Tibial nerve (tissue), 4 donors: ENCODE measurements at places on chromosomes 3 and 15.

GRCh38 chr3:169028716-169029115 is 634.8 kb downstream of the MECOM start:
- no peak for DNase-seq

DNA sequence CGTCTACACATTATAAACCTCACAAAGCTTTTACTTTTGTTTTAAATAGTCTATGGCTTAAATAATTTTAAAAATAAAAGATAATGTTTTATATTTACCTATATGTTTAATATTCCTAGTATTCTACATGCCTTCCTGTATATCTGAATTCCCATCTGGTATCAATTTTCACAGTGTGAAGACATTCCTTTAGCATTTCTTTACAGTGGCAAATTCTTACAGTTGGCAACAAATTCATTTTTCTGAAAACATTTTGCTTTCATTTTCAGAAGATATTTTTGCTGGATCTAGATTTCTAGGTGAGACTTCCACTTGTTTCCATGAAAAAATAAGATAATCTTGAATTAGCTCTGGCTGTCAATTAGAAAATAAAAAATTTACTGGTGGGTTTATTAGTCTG is 471.4 kb upstream of the NAALADL2 start:
- DNase-seq, result no peak

GRCh38 chr3:5411786-5412185 is 224.3 kb downstream of the EDEM1 start:
- DNase-seq, result no peak

- DNase-seq, result no peak
Observed at GRCh38 chr3:6204891-6205290, 656.0 kb upstream of the GRM7 start.

GRCh38 chr15:68258692-68259091 is 18.9 kb upstream of the FEM1B start:
- DNase-seq, result peak; percentile 49

DNA sequence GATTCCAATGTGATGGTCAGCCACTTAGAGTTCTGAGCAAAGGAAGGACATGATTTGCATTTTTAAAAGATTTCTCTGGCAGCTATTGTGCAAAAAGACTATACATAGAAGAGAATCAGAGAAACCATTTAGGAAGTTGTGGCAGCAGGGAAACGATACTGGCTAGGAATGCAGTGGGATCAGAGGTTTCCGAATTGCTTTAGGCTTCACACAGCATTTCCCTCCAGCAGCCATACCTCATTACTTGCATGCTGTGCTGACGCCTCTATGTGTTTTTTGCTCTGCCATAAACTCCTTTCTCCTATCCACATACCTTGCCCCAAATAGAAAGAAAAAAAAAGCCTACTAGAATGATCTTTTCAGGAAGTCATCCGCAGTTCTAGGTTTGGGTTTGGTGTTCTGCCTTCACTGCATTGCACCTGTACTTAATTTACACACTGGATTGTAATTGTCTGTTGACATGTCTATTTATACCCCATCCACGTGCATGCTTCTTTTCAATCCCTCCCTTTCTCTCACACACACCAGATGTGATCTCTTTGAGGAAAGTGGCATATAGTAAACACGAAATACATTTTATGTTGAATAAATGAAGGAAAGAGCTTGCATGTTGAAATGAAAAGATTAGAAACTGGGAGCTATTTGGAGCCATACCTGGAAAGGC is 860.3 kb upstream of the SEMA6D start:
- DNase-seq, result no peak

DNA sequence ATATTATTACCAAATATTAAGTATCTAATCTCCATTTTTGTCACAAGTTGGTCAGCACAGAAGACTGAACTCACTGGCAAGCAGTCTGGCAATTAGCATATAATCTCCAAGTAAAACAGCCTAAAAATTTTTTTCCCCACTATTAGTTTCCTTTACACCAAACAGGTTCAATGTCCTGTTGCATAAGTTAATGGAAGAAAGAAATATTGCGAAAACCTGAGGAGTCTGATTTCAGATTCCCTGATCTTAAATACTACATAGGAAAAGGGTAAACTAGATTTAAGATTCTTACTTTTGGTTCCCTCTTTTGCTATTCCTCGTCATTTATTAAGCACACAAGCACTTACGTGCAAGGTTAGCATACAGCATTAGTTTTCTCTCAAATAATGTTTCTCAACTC is 133.2 kb upstream of the PLXND1 start:
- no peak for DNase-seq

- DNase-seq, result no peak
Observed at GRCh38 chr3:23574822-23575315, 230.9 kb upstream of the UBE2E1 start.

- DNase-seq, result no peak
Observed at GRCh38 chr3:119601154-119601553, 3.5 kb downstream of the PLA1A start.

GRCh38 chr3:147816752-147817151 is 407.6 kb downstream of the ZIC1 start:
- peak; percentile 67 for DNase-seq

- no peak for DNase-seq
Observed at GRCh38 chr3:154188846-154189245, 67.7 kb downstream of the ARHGEF26 start.
